ENCODE measurements at places on chromosomes 6 and 20.

GRCh38 chr20:20237093-20237959 lies 130.6 kb upstream of the INSM1 start:
- H3K27ac ChIP-seq: no peak overlapping the region
- no peak overlapping the region for H3K4me3 ChIP-seq
- peaks cover 7% of the 10 kb centered on the region for H3K27me3 ChIP-seq
- H3K4me1 ChIP-seq: peaks cover 2% of the 10 kb centered on the region
- H3K36me3 ChIP-seq: no peaks in the 10 kb centered on the region
- peak; percentile 36 for DNase-seq

- H3K27me3 ChIP-seq: no peaks in the 10 kb centered on the region
- no peaks in the 10 kb centered on the region for H3K4me1 ChIP-seq
- H3K27ac ChIP-seq: no peak overlapping the region
- H3K36me3 ChIP-seq: peaks cover 66% of the 10 kb centered on the region
- H3K4me3 ChIP-seq: no peak overlapping the region
- DNase-seq: no peak
These were observed 28.0 kb downstream of the PEX3 start for GRCh38 chr6:143478479-143479062.

DNA sequence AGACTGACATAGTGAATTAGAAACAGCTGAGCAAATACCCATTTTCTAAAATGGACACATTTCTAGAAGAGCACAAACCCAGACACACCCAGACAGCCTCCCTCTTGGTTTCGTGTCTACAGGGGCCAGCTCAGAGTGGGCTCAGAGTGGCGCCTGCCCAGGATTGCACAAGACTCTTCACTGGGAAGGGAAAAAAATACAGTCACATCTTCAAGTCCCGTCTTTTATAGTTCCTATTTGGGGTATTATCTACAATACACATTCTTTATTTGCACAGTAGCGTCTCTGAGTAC lies 246.1 kb upstream of the AFDN start:
- H3K4me3 ChIP-seq: no peak overlapping the region
- H3K36me3 ChIP-seq: no peaks in the 10 kb centered on the region
- no peak overlapping the region for H3K27ac ChIP-seq
- H3K4me1 ChIP-seq: no peaks in the 10 kb centered on the region
- H3K27me3 ChIP-seq: peaks cover 27% of the 10 kb centered on the region

DNA sequence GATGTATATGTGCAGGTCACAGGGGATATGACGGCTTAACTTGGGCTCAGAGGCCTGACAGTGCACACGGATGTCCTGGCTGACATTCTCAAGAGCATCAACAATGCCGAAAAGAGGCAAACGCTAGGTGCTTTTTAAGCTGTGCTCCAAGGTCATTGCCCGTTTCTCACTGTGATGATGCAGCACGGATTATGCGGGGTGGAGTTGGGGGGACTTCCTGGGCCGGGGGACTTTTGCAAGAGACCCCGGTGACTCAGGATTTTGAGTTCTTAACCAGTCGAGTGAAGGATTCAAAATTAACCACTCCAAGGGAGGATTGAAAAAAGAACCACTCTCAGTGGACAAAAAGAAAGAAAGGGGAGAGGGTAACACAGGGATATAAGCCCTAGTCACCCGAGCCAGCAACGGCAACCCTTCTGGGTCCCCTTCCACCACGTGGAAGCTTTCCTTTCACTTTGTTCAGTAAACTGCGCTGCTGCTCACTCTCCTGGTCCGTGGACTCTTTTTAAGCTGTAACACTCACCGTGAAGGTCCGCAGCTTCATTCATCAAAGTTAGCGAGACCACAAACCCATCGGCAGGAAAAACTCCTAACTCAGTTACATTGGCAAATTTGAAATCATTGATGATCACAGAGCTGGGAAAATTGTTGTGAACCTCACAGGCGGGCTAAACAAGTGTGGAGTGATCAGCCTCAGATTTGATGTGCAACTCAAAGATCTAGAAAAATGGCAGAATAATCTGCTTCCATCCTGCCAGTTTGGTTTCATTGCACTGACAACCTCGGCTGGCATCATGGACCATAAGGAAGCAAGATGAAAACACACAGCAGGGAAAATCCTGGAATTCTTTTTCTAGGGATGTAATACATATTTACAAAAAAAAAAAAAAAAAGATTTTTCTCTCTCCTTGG lies 199.3 kb downstream of the ARID1B start:
- no peaks in the 10 kb centered on the region for H3K36me3 ChIP-seq
- no peaks in the 10 kb centered on the region for H3K27me3 ChIP-seq
- H3K27ac ChIP-seq: peak overlapping the region; percentile 90
- H3K4me3 ChIP-seq: peak overlapping the region; percentile 73

DNA sequence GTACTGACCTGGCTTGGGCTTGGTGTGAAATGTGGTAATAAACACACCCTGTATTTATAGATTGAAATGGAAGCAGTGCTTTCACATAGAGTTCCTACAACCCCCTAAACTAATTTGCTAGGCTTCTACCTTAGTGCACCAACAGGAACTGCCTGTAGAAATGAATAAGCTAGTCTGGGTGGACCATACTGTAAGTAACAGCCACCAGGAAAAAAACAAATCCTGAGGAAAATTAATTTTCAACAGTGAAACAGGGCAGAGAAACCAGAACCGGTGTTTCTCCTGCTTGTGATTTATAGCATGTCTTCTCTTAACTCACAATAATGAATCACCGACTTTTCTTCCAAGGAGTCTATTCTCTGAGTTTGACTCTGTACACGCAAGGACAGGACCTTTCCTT lies 184.8 kb upstream of the HDAC2 start:
- H3K27me3 ChIP-seq: no peaks in the 10 kb centered on the region
- no peak for DNase-seq
- H3K4me1 ChIP-seq: no peaks in the 10 kb centered on the region
- H3K36me3 ChIP-seq: no peaks in the 10 kb centered on the region
- no peak overlapping the region for H3K27ac ChIP-seq

GRCh38 chr20:51457533-51457932 lies 85.0 kb downstream of the NFATC2 start:
- peaks cover 30% of the 10 kb centered on the region for H3K4me1 ChIP-seq
- H3K27me3 ChIP-seq: no peaks in the 10 kb centered on the region
- peak overlapping the region; percentile 76 for H3K27ac ChIP-seq
- DNase-seq: no peak
- H3K4me3 ChIP-seq: no peak overlapping the region
- peaks cover 92% of the 10 kb centered on the region for H3K36me3 ChIP-seq

- peaks cover 4% of the 10 kb centered on the region for H3K27me3 ChIP-seq
- no peak overlapping the region for H3K4me3 ChIP-seq
- no peaks in the 10 kb centered on the region for H3K4me1 ChIP-seq
These were observed 11.2 kb downstream of the CNBD2 start for GRCh38 chr20:35979544-35979943.

- no peak overlapping the region for H3K27ac ChIP-seq
- peaks cover 5% of the 10 kb centered on the region for H3K4me1 ChIP-seq
- no peak overlapping the region for H3K4me3 ChIP-seq
- no peak for DNase-seq
These were observed 395.4 kb downstream of the ARHGAP18 start for GRCh38 chr6:129314575-129314974.

All from activated T-cell treated with anti-CD3 and anti-CD28 coated beads, Interleukin-2, amount 50 U/mL, for 24 hours (primary cell).